Activated CD8-positive, alpha-beta memory T cell treated with anti-CD3 and anti-CD28 coated beads for 4 hours (primary cell): ENCODE measurements at places on chromosomes 1 and 21.

DNA sequence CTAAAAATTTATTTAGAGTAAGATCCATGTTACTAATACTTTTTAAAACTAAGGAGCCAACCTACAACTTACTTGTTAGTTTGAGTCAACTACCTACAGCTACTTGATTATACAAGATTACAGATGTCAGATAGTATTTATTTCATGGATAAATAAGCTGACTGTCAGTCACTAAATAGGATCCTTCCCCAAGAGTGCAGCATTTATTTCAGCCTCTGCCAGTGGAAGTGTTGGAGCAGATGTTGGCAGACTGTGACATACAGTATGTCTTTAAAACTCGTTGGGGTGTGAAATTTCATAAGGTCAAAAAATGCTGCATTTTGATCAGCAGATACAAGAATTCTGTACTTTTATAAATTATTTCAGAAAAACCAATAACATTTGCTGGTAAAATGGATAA lies 156.2 kb downstream of the AKT3 start:
- no peak for DNase-seq

DNA sequence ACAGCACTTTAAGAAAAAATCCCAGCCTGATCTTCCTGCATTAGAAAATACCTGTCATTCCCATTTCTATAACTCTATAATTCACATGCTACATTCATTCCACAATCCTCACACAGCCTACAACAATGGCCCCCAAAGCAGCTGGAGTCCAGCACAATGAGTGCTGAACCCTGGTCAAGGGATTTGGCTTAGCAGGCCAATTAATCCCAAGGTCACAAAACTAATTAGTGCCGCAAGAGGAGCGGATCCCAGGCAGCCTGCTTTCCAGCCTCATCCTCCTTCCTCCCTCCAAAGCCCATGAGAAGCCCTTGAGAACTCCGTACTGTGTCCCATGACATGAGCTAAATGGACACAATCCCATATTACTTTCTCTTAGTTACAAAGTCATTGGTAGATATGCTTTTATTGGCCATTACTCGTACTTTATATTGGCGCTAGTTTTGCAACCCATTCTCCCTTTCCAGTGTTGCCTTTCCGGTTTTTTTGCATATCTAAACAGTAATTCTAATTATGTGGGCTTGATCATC lies 94.8 kb downstream of the DAB1 start:
- DNase-seq: no peak

DNA sequence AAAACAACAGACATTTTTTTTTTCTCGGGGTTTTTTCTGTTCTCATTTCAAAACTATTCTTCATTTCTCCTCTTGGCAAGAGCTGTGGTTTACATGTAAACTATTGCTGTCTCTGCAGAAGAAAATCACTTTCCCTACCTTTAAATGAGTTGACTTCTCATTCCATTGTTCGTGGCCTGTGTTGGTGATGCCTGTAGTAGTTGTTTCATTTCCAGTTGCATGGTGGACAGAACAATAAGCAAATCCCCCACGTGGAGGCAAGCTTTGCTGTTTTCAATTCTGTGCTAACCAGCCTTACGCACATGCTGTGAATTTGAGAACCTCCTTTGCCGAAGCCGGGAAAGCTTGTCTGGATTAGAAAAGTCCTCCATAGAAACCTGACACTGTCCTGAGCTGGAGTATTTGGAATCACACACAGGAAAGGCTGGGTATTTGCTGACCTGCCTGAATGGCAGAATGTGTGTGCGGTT lies 26.2 kb upstream of the MAP3K7CL start:
- no peak for DNase-seq

DNA sequence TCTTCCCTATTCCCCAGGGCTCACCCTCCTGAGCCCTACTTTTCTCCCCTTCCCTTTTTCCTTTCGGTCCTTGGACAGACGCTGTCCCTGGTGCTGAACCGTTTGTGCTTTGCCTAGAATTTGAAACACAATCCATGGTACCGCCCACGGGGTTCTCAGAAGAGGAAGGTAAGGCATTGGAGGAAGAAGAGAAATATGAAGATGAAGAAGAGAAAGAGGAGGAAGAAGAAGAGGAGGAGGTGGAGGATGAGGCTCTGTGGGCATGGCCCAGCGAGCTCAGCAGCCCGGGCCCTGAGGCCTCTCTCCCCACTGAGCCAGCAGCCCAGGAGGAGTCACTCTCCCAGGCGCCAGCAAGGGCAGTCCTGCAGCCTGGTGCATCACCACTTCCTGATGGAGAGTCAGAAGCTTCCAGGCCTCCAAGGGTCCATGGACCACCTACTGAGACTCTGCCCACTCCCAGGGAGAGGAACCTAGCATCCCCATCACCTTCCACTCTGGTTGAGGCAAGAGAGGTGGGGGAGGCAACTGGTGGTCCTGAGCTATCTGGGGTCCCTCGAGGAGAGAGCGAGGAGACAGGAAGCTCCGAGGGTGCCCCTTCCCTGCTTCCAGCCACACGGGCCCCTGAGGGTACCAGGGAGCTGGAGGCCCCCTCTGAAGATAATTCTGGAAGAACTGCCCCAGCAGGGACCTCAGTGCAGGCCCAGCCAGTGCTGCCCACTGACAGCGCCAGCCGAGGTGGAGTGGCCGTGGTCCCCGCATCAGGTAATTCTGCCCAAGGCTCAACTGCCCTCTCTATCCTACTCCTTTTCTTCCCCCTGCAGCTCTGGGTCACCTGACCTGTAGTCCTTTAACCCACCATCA lies 10.4 kb downstream of the BCAN start:
- no peak for DNase-seq

GRCh38 chr1:8704866-8705506 lies 112.5 kb downstream of the RERE start:
- DNase-seq: no peak

DNA sequence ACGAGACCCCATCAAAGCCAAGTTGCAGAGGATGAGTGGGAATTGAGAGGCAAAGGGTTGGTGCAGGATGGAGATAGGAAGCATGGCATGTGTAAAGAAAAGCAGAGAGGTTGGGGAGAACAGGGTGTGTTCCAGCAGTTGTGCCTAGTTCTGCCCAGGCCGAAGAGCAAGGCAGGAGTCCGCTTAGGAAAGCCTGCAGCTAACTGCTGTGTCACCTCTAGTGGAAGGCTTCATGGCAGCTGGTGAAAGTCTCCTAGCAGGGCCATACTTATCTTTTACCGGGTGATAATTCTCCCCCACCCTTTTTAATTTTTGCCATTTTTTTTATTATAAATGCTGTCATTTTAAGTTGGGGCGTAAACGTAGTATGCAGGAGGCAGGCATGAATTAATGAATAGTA lies 93.6 kb downstream of the NFIA start:
- DNase-seq: no peak

- DNase-seq: no peak
Measured at GRCh38 chr1:33350611-33351280, 29.8 kb upstream of the A3GALT2 start.

- DNase-seq: no peak
Measured at GRCh38 chr21:42481169-42481568, 14.9 kb downstream of the RSPH1 start.

DNA sequence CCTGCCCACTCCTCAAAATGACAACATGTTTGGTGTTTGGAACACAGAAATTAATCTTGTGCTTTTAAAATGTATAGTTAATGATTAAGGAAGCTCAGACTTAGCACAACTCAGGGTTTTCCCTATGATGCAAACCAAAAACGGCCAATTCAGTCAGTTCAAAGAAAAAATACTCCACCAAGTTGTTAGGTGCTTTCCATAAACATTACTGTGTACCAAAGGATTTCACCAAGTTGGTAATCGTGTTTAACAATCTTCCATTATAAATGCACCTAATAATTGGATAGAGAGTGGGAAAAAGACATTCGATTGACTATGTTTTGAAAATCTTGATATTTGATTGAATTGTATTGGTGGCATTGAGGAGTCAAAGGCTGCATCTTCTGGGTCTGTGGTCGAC lies 33.3 kb upstream of the DUSP10 start:
- no peak for DNase-seq

GRCh38 chr1:165116732-165117131 lies 239.8 kb downstream of the LMX1A start:
- DNase-seq: no peak

- no peak for DNase-seq
Measured at GRCh38 chr1:12754738-12755137, 8.7 kb downstream of the CFAP107 start.
